NCI-H2171 treated with DMSO at 0.1 percent for 48 hours (cell line): ENCODE measurements at places on chromosomes 16 and 17.

- no peak for DNase-seq
Observed at GRCh38 chr17:18176176-18176575, 7.5 kb upstream of the ALKBH5 start.

DNA sequence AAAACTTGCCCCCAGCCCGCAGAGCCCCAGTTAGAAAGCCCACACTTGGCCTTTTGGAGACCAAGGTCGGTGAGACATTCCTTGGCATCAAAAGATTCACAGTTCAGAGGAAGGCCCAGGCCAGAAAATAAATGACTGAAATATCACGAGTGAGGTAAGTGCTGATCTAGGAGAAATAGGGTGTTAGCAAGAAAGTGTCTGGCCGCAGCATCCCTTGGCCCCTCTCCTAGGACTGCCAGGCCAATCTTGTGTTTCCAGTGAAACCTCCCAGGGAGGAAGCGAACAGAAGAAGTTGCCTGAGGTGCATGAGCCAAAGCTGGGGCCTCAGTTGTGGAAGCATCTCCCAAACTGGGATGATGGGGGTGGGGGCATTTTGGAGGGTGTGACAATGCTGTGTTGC lies 22.5 kb upstream of the NSMCE1 start:
- DNase-seq: no peak

GRCh38 chr17:10745231-10745630 lies 15.4 kb upstream of the TMEM220 start:
- no peak for DNase-seq

DNA sequence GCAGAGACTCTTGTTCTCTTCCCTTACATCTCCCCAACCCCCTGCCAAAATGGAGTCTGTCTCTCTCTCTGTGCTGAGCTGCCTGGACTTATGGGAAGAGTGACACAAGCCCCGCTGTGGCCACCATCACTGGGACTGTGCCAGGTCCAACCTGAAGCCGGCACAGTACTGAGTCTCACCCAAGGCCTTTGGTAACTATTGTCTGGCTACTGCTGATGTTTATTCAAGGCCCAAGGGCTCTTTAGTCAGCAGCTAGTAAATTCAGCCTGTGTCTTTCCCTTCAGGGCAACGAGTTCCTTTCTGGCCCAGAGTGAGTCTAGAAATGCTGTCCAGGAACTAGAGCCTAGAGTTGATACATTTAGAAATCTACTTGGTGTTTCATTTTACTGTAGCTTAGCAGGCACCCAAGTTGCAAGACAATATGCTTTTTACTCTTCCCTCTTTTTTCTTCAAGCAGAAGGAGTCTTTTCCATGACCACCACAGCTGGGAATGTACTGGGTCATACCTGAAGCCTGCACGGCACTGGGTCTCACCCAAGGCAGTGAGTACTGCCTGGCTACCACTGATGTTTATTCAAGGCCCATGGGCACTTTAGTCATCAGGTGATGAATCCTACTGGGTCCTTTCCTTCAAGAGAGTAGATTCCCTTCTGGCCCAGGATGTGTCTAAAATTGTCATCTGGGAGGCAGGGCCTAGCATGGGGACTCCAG lies 17.7 kb downstream of the EFCAB5 start:
- DNase-seq: no peak

DNA sequence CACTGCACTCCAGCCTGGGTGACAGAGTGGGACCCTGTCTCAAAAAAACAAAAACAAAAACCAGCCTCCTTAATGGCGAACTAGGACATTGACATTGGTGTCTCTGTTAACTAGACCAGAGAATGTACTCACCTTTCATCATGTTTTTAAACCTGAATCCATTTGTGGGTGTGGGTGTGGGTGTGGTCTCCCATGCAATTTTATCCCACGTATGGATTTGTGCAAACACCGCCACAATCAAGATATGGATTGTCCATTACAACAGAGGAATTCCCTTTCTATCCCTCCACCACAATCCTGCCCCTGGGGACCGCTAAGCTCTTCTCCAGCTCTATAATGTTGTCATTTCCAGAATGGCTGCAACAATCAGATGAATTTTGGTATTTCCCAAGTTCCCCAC lies 49.9 kb downstream of the DNAH17 start:
- no peak for DNase-seq

DNA sequence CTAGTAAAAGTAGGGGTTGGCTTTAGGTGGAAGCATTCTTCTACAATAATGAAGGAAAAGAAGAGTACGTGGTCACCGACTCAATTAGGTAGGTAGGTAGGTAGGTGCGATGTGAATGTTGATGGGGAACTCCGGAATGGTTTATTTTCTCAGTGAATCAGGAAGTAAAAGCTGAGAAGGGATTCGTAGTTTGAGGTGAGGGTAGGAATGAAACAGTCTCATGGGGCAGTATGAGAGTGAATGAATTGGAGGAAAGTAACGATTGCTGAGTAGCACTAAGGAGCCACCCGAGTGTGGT lies 13.9 kb downstream of the PER1 start:
- DNase-seq: no peak

DNA sequence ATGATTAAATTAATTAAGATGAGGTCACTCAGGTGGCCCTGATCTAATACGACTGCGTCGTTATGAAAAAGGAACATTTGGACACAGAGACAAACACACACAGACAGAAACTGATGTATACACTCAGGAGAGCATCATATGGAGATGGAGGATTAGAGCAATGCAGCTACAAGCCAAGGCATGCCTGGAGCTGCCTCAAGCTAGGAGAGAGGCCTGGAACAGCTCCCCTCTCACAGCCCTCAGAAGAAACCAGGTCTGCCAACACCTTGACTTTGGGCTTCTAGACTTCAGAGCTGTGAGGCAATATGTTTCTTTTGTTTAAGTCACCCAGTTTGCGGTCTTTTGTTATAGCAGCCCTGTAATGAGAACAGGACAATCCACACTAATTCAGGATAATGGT lies 318.9 kb downstream of the HS3ST3B1 start:
- no peak for DNase-seq

GRCh38 chr17:44941712-44942331 lies 5.8 kb downstream of the KIF18B start:
- no peak for DNase-seq

- DNase-seq: no peak
Observed at GRCh38 chr16:66524601-66525164, 25.2 kb downstream of the TK2 start.

DNA sequence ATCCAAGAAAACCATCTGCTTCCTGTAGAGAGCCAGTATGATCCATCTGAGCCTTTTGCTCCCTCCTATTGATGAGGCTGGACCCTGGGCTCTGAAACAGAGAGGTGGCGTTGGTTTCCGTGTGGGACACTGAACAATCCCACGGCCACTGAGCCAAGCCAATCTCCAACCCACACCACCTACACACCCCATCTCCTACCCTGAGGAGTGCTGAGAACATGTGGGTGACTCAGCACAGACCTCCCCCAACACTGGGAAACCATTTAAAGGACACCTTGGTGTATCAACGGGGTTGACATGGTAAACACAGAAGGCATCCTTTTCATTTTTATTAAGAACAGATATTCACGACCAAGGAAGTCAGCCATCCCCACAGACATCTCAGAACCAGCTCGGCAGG lies 332.1 kb downstream of the SLC39A11 start:
- no peak for DNase-seq

- no peak for DNase-seq
Observed at GRCh38 chr17:30236766-30237165, 1.3 kb upstream of the SLC6A4 start.

DNA sequence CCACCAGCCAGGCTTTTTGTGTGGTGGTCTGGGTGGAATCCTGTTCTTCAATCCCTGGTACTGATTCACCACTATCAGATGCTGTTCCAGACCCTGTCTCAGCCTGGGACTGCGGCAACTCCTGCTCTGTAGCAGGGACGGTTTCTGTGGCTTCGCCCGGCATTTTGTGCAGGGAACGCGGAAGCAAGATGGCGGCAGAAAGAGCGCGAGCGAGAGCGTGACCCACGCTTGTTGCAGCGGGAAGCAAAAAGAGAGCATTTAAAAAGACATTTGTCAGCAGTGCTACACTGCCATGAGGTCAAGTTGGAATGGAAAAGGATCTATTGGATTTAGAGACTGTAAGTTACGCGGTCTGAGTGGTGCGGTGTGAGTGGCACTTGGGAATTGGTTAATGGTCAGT lies at the start of gene NACA2:
NACA2 (minus strand) TSS at position 202 of the 400 bp plus-strand sequence; CDS start at position 163, 39 bp downstream.
- no peak for DNase-seq

- no peak for DNase-seq
Observed at GRCh38 chr17:81050645-81051625, 16.0 kb downstream of the BAIAP2 start.

GRCh38 chr17:65750631-65751115 lies 189.2 kb upstream of the AXIN2 start:
- peak; percentile 87 for DNase-seq

DNA sequence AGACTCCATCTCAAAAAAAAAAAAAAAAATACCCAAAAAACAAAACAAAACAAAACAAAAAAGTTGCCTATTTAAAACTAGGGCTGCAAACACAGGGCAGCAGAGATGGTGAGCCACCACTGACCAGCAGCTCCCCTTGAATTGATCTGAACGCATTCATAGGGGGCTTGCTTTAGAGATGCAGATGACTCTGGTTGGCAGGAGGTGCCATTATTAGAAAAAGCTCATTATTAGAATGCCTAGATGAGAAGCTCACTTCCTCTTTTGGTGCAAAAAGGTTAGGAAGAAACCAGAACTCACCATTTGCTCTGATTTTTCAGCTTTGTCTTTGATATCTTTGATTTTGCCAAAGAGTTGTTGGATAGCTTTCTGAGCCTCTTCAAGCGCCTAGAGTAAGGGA lies 53.1 kb downstream of the VPS53 start:
- no peak for DNase-seq

- DNase-seq: no peak
Observed at GRCh38 chr16:66107661-66108060, 258.8 kb upstream of the CDH5 start.

DNA sequence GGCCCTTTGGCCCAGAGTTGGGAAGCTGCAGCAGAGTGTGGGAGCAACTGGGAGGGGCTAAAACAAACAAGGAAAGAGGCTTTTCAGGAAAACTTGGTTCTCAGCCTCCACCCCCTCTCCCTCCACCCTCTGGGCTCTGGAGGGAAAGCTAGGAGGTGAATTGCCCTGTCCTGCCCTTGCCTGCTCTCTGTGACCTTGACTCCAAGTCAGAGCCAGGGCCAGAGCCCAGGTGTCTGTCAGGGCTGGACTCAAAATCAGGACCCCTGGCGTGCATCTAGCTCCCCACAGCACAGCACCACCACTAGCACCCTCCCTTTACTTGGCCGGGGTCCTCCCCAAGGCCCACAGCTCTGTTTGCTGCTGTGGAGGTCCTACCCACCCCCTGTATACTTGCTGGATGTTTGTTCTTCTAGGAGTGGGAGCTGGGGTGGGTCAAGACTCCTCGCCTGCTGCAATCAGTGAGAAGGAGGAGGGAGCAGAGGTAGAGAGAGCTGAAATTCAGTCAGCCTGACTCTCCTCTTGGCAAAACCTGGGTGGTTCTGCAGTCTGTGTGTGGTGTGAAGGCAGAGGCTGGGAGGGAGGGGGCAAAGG lies 2.8 kb upstream of the NR1D1 start:
- no peak for DNase-seq

- DNase-seq: no peak
Observed at GRCh38 chr16:78679546-78679945, 580.1 kb downstream of the WWOX start.

GRCh38 chr17:83103200-83103942 lies 24.0 kb downstream of the METRNL start:
- no peak for DNase-seq

DNA sequence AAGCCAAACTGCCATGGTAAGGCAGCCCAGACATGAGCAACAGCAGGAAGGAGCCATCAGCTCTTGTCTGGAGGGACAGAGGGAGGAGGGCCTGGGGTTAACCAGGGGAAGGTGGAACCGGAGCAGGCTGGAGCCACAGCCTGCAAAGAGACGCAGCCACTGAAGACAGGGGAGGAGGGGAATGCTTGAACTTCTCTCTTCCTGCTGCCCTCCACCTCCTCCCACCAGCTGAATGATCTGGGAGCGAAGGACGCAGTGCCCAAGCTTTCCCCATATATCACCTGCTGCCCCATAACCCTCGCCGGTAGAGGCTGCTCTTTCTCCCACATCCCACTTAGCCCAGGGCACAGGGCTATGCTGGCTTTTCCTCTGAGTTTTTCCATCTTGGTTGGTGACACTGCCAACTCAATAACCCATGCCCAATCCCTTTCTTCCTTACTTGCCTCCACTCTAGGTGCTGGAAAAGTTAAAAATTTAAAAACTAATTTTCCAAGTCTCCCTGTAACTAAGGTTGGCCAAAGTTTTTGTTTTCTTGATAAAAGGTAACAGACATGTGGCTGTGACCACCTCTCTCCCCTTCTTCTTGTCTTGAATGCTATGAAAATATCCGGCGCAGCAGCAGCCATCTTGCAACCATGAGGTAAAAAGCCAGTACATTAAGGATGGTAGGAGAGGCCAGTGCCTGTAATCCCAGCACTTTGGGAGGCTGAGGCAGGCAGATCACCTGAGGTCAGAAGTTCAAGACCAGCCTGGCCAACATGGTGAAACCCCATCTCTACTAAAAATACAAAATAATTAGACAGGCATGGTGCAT lies 21.8 kb upstream of the CACNG4 start:
- DNase-seq: no peak
